Stimulated activated memory B cell treated with anti-CD40 and anti-IgM and Interleukin-4, amounts not matched to agents 10 μg/mL and 1 μg/mL and 100 μg/mL, for 72 hours (primary cell): ENCODE measurements at places on chromosomes 6 and 20.

DNA sequence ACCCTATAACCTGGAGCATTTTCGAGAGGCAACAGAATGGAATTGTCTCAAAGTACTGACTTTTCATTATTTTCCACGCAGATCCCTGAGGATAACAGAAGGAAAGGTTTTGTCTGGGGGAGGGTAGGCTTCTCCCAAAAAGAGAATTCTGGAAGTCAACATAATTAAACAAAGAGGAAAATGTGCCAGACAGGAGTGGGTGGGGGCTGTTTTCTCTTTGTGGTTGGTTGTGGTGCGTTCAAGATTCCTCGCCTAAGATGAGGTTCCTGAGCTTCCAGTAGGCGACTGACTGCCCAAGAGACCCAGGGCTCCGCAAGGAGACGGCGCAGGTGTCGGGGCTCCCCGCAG, 70.4 kb downstream of the SOX4 start:
- H3K4me1 ChIP-seq, result peaks cover 23% of the 10 kb centered on the region
- no peak overlapping the region for H3K27ac ChIP-seq
- peaks cover 59% of the 10 kb centered on the region for H3K27me3 ChIP-seq
- ATAC-seq, result no peak
- no peak overlapping the region for H3K4me3 ChIP-seq
- no peaks in the 10 kb centered on the region for H3K36me3 ChIP-seq

GRCh38 chr6:77543601-77544000, 80.3 kb upstream of the HTR1B start:
- no peaks in the 10 kb centered on the region for H3K36me3 ChIP-seq
- no peak overlapping the region for H3K4me3 ChIP-seq
- no peak overlapping the region for H3K27ac ChIP-seq
- no peak for ATAC-seq
- H3K27me3 ChIP-seq, result no peaks in the 10 kb centered on the region
- H3K4me1 ChIP-seq, result no peaks in the 10 kb centered on the region

GRCh38 chr6:170288091-170288631, 2.7 kb downstream of the DLL1 start:
- peaks cover 38% of the 10 kb centered on the region for H3K4me1 ChIP-seq
- no peak for ATAC-seq
- H3K4me3 ChIP-seq, result peak overlapping the region; percentile 68
- no peak overlapping the region for H3K27ac ChIP-seq
- no peaks in the 10 kb centered on the region for H3K36me3 ChIP-seq

DNA sequence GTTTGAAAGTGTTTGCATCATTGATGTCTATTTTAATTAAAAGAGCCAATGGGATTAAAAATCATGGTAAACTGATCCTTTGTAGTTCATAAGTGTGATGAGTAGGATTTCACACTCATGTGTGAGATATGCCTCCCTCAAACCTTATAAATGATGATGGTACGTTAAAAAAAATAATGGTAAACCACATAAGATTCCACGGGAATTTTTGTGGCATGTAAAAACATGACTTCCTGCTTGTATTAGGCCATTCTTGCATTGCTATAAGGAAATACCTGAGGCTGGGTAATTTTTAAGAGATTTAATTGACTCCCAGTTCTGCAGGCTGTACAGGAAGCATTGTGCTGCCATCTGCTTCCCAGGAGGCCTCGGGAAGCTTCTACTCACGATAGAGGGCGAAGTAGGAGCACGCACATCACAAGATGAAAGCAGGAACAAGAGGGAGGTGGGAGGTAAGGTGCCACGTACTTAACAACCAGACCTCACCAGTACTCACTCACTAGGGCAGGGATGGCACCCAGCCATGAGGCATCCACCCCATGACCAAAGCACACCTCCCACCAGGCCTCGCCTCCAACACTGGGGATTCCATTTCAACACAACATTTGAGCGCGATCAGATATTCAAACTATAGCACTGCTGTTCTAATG, 187.6 kb upstream of the QKI start:
- no peak overlapping the region for H3K27ac ChIP-seq
- no peak overlapping the region for H3K4me3 ChIP-seq
- no peaks in the 10 kb centered on the region for H3K4me1 ChIP-seq
- ATAC-seq, result no peak
- H3K36me3 ChIP-seq, result no peaks in the 10 kb centered on the region

DNA sequence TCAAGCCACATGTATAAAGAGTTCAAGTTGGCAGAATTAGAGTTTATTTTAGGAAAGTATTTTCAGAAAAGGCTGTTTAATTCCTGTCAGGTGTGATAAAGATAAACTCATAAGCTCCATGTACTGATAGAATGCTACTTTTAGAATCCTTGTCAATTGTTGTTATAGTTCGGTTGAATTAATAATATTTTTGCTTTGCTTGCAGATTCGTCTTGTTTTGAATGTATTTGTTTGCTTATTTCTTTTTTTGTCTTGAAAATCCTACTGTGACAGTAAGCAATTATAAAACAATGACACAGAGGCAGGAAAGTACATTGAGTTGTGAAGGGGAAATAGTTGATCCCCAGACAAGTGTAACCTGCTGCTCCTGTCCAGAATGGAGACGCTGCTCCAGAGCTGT, 333.9 kb upstream of the PLCB4 start:
- no peak overlapping the region for H3K27ac ChIP-seq
- no peak for ATAC-seq
- H3K4me3 ChIP-seq, result no peak overlapping the region
- H3K36me3 ChIP-seq, result no peaks in the 10 kb centered on the region
- no peaks in the 10 kb centered on the region for H3K4me1 ChIP-seq

- no peaks in the 10 kb centered on the region for H3K27me3 ChIP-seq
- no peak overlapping the region for H3K4me3 ChIP-seq
- H3K27ac ChIP-seq, result no peak overlapping the region
- no peak for ATAC-seq
These were observed 194.7 kb downstream of the NRN1 start for GRCh38 chr6:5811997-5812396.

DNA sequence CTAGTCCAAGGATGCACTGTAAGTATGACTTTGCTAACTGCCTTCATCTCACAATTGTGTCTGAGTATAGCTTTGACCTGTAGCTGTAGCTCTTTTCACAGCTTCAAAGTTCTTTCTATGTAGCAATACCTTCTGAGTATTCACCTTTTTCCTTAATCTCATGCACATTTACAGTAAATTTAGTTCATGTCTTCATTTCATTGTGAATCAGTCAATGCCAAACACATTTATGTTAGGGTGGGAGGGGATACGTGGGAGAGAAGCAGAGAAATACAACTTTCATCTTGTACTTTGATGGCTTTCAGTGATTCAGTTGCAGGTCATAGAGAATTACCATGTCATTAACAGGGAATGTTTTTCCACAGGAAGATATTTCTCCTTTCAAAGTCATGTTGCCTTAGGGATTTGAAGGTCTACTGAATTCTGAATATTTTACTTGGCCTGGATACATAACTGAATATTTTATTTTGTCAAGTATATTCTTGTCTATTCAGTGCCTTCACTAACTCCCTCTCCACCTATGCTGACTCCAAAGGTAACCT, 119.2 kb downstream of the TINAG start:
- no peaks in the 10 kb centered on the region for H3K36me3 ChIP-seq
- H3K4me1 ChIP-seq, result no peaks in the 10 kb centered on the region
- no peak for ATAC-seq
- H3K27ac ChIP-seq, result no peak overlapping the region
- H3K27me3 ChIP-seq, result no peaks in the 10 kb centered on the region

DNA sequence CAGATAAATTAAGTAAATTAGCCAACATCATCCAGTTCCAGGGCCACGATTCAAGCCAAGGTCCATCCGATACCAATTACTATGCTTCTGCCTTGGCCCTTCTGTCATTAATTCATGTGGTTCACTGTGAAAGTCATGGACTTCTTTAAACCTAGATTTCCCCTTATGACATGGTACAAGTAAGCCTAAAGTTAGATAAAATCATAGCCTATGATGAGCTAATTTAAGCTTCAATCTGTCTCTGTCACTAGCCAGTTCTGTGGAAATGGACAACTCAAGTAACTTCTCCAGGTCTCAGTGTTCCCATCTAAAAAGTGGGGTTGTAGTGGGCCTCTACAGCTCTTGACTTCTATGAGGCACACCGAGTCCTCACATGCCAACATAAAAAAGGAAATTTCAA, 225.5 kb upstream of the MARCKS start:
- H3K4me3 ChIP-seq, result peak overlapping the region; percentile 86
- ATAC-seq, result no peak
- no peaks in the 10 kb centered on the region for H3K27me3 ChIP-seq
- no peaks in the 10 kb centered on the region for H3K36me3 ChIP-seq
- peak overlapping the region; percentile 93 for H3K27ac ChIP-seq
- peaks cover 83% of the 10 kb centered on the region for H3K4me1 ChIP-seq

DNA sequence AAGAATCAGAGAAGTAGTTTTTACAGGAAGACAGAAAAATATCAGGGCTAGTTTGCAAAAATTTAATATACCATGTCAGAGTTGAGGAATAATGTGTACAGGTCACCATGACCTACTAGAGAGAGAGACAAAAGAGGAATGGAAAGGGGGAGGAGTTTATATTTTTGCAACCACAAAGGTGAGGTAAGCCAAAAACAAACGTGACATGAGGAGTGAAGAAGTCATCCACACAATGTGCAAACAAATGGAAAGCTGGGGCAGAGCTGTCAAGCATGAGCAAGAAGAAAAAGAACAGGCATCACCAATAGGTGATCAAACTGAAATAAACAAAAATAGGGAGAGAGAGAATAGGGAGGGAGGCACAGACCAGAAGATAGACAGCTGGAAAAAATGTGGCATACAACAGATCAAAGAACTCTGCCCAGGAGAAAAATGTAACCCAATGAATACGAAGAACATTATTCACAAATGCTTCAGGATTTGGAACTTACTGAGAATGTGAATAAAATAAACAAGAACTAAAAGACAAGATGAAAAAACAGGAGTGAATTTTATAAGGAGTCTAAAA, 15.5 kb downstream of the RARS2 start:
- H3K4me1 ChIP-seq, result peaks cover 44% of the 10 kb centered on the region
- H3K36me3 ChIP-seq, result peaks cover 37% of the 10 kb centered on the region
- ATAC-seq, result no peak
- no peak overlapping the region for H3K4me3 ChIP-seq
- no peaks in the 10 kb centered on the region for H3K27me3 ChIP-seq

DNA sequence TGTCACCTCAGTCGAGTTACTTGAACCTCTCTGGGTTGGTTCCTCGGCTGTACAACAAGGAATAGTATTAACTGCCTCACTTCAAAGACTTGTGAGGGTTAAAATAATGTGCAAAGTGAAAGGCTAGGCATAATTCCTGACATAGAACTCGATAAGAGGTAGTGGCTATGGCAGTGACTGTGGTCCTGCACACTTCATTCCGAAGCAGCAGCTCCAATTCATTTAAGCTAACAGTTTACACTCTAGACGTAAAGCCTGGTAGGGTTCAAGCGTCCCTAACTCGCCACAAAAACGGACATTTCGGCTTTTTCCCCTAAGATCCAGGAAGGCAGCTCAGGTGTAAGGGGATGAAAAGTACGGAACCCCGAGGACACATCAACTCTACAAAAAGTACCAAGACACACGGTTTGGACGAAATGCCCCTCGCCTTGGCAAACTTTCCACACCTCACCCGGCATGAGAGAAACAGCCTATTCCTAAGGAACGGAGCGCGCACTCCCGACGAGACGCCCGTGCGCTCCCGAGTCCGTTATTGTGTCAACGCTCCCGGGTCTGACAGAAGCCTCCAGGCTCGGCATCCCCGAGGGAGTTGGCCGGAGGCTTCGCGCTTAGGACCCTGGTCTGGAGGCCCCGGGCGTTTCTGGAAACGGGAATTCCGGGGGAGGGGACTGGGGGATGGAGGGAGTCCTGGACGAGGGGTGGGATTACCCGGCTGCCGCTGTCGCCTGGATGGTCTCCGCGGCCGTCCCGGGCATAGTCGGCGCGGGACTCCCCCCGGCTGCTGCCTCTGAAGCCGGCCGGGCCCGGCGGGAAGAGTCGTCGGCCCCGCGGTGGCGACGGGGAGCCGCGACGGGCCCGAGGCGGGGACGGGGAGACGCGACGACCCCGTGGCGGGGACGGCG, 937 bp downstream of the ZNF318 start:
- peak overlapping the region; percentile 93 for H3K27ac ChIP-seq
- peaks cover 19% of the 10 kb centered on the region for H3K36me3 ChIP-seq

- no peaks in the 10 kb centered on the region for H3K27me3 ChIP-seq
- H3K36me3 ChIP-seq, result peaks cover 51% of the 10 kb centered on the region
- H3K4me3 ChIP-seq, result no peak overlapping the region
- no peak overlapping the region for H3K27ac ChIP-seq
- H3K4me1 ChIP-seq, result peaks cover 19% of the 10 kb centered on the region
These were observed 113.9 kb downstream of the PRDM1 start for GRCh38 chr6:106199998-106200397.

- H3K4me3 ChIP-seq, result peak overlapping the region; percentile 54
- no peaks in the 10 kb centered on the region for H3K36me3 ChIP-seq
- ATAC-seq, result no peak
- peaks cover 76% of the 10 kb centered on the region for H3K27me3 ChIP-seq
These were observed 39.9 kb downstream of the YTHDF1 start for GRCh38 chr20:63176034-63176426.

GRCh38 chr6:163600781-163601180, 186.3 kb downstream of the QKI start:
- no peak overlapping the region for H3K27ac ChIP-seq
- no peak overlapping the region for H3K4me3 ChIP-seq
- H3K27me3 ChIP-seq, result no peaks in the 10 kb centered on the region
- no peaks in the 10 kb centered on the region for H3K36me3 ChIP-seq

GRCh38 chr6:99790679-99791078, 184.0 kb downstream of the PRDM13 start:
- no peak overlapping the region for H3K27ac ChIP-seq
- no peak overlapping the region for H3K4me3 ChIP-seq
- H3K36me3 ChIP-seq, result no peaks in the 10 kb centered on the region
- no peaks in the 10 kb centered on the region for H3K4me1 ChIP-seq
- no peak for ATAC-seq

- H3K36me3 ChIP-seq, result peaks cover 17% of the 10 kb centered on the region
- H3K27me3 ChIP-seq, result no peaks in the 10 kb centered on the region
- H3K4me1 ChIP-seq, result no peaks in the 10 kb centered on the region
- H3K4me3 ChIP-seq, result no peak overlapping the region
- H3K27ac ChIP-seq, result no peak overlapping the region
- ATAC-seq, result no peak
These were observed 270.4 kb upstream of the RUNX2 start for GRCh38 chr6:45057711-45058110.

- no peaks in the 10 kb centered on the region for H3K4me1 ChIP-seq
- H3K36me3 ChIP-seq, result no peaks in the 10 kb centered on the region
- no peak overlapping the region for H3K4me3 ChIP-seq
- no peaks in the 10 kb centered on the region for H3K27me3 ChIP-seq
- no peak overlapping the region for H3K27ac ChIP-seq
These were observed 88.6 kb downstream of the RNF217 start for GRCh38 chr6:125050663-125051318.
